CD4-positive, alpha-beta memory T cell (primary cell): ENCODE measurements at places on chromosomes 6 and 20. TPM values are rescaled to one million over a fixed set of nuclear protein-coding genes. Genes with fewer than 3 reads are reported as not detected.

GRCh38 chr20:22819112-22819511, 216.0 kb upstream of the SSTR4 start:
- DNase-seq: no peak
- H3K4me3 ChIP-seq: no peak overlapping the region
- H3K27ac ChIP-seq: no peak overlapping the region
- no peaks in the 10 kb centered on the region for H3K36me3 ChIP-seq
- H3K4me1 ChIP-seq: no peaks in the 10 kb centered on the region
- H3K27me3 ChIP-seq: no peaks in the 10 kb centered on the region

DNA sequence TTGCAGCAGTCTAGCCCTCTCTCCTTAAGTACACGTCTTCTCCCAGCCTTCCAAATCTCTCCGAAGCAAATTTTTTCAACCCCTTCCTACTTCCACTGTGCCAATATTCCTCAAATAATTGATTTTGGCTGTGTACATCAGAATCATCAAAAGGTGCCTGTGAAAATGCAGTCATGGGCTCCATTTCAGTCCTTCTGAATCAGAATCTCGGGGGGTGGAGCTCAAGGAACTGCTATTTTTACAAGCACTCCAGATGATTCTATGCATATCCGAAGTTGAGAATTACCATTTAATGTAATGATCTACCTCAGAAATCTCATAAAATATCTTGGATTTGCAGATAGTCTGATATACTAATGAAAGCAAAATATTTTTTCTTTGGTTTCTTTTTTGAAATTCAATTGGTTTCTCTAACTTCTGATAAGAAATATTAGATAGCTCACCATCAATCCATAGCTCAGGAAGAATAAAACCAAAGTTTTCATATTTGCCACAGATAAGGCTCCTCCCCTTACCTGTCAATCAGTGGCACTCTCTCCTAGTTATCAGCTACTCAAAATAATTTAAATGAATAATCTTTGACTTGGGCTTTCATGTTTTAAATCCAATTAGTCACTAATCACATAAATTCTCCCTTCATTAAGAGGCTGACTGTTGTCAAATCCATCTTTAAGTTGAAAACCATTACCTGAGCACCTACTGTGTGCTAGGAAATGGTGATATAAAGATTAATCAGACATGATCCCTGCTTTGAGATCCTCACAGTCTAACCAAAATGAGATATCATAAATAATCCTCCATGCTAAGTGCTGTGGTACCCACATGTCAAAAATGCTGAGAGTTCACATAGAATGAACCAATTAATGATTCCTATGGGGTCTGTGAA, 36.4 kb upstream of the STXBP5 start:
- no peak overlapping the region for H3K4me3 ChIP-seq
- no peaks in the 10 kb centered on the region for H3K27me3 ChIP-seq
- no peak for DNase-seq
- no peaks in the 10 kb centered on the region for H3K36me3 ChIP-seq

The RFX6 gene
- not detected for total RNA-seq

DNA sequence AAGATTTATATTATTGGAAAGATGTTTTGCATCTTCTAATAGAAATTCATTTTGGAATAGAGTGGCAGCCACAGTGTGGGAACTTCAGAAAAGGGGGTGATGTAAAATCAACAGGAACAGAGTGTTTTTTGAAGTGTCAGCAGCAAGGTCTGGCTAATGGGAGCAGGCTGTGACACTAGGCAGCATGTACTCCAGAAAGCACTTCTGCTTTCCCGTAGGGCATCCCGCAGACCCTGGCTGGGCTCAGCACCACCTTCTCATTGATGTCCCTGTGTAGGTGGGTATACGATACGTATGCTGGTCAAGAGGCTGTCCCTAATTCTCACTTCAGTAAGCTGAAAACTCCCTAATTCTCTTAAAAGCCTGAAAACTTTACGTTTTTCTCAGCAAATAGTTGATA, 74.7 kb downstream of the EYA4 start:
- DNase-seq: no peak
- H3K4me1 ChIP-seq: no peaks in the 10 kb centered on the region
- no peaks in the 10 kb centered on the region for H3K27me3 ChIP-seq

- peaks cover under 1% of the 10 kb centered on the region for H3K36me3 ChIP-seq
- no peak for DNase-seq
- no peak overlapping the region for H3K27ac ChIP-seq
- H3K27me3 ChIP-seq: no peaks in the 10 kb centered on the region
- no peak overlapping the region for H3K4me3 ChIP-seq
- peaks cover 18% of the 10 kb centered on the region for H3K4me1 ChIP-seq
Measured at GRCh38 chr6:111585974-111586315, 19.7 kb downstream of the TRAF3IP2 start.

- H3K27ac ChIP-seq: no peak overlapping the region
- no peaks in the 10 kb centered on the region for H3K4me1 ChIP-seq
- no peak overlapping the region for H3K4me3 ChIP-seq
- H3K36me3 ChIP-seq: no peaks in the 10 kb centered on the region
Measured at GRCh38 chr20:16490696-16491095, 82.6 kb downstream of the KIF16B start.

GRCh38 chr6:20312606-20313005, 89.1 kb upstream of the E2F3 start:
- DNase-seq: no peak
- no peaks in the 10 kb centered on the region for H3K36me3 ChIP-seq
- no peak overlapping the region for H3K27ac ChIP-seq
- H3K27me3 ChIP-seq: no peaks in the 10 kb centered on the region
- no peak overlapping the region for H3K4me3 ChIP-seq

- H3K27ac ChIP-seq: no peak overlapping the region
- no peak for DNase-seq
- H3K4me1 ChIP-seq: no peaks in the 10 kb centered on the region
- no peaks in the 10 kb centered on the region for H3K27me3 ChIP-seq
- no peaks in the 10 kb centered on the region for H3K36me3 ChIP-seq
- no peak overlapping the region for H3K4me3 ChIP-seq
Measured at GRCh38 chr6:21521276-21521675, 72.3 kb upstream of the SOX4 start.
